ENCODE measurements at places on chromosomes 16 and 17.
A peak's percentile ranks its signal among the peaks of the same experiment; 100 is the strongest.

DNA sequence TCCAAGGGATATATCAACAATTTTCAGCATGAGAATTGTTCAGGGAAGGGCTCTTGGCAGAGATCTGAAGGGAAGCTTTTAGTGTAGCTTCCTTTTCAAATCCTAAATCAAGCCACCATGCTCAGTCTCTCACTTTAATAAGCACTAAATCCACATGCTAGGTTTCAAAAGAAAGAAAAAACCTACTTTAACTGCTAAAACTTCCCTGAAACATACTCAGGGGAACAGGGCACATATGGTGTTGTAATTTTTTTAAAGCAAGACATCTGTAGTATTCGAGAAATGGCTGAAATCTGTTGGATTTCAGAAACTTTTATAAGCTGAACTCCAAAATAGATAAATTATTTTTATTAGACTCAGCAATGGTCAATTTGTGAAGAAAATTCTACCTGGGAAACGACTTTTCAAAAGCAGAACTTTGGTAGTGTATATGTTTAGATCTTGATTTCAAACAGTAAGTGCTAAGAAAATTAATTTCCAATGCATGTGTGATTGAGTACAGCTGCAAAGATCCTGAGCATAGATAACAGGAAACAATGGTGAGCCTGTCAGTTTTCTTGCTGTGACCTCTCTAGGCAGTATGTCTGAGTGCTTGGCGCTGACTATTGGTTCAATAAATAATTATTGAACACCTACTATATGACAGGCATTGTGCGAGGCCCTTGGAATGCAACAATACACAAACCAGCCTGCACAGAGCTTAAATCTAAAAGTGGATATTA is 804.5 kb upstream of the SOX9 start:
- DNase-seq: no peak

- no peak for DNase-seq
Measured at GRCh38 chr17:27538156-27538955, 82.1 kb downstream of the KSR1 start.

- DNase-seq: no peak
Measured at GRCh38 chr17:29718446-29719039, 95.8 kb upstream of the CORO6 start.

GRCh38 chr17:74797824-74798223 is 21.7 kb upstream of the NAT9 start:
- no peak for DNase-seq

DNA sequence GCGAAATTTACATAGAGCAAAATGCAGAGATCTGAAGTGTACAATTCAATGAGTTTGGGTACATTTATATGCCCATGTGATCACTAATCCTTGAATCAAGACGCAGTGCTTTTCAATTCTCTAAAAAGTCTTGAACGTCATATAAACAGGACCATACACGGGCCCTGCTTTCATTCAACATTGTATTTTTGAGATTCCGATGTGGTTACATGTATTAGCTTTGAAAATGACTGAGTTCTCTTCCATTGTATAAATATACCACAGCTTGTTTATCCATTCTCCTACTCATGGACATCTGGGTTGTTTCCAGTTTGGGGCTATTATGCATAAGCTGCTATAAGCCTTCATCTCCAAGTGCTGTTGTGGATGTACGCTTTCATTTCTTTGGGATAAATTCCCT is 45.5 kb downstream of the ZCCHC14 start:
- DNase-seq: no peak

GRCh38 chr16:74271872-74272271 is 24.7 kb upstream of the PSMD7 start:
- no peak for DNase-seq

GRCh38 chr16:24721830-24722238 is 7.6 kb upstream of the TNRC6A start:
- DNase-seq: no peak

- DNase-seq: no peak
Measured at GRCh38 chr16:80468029-80468428, 72.8 kb upstream of the DYNLRB2 start.

- DNase-seq: no peak
Measured at GRCh38 chr17:74392848-74393247, 25.5 kb downstream of the GPR142 start.

DNA sequence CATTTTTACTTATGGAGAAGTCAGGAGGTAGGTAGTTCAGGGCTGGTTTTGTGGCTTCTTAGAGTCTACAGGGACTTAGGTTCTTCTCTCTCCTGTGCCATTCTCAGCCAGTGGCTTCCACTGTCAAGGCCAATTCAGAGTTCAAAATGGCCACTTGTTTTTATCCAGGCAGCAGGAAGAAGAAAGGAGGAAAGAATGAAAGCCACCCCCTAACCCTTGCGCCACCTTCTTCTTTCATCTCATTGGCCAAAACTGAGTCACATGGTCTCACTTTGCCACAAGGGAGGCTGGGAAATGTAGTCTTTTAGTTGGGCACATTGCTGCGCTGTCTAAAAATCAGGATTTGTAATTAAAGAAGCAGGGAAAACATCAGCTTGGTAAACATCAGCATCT is 60.8 kb upstream of the MED9 start:
- no peak for DNase-seq

DNA sequence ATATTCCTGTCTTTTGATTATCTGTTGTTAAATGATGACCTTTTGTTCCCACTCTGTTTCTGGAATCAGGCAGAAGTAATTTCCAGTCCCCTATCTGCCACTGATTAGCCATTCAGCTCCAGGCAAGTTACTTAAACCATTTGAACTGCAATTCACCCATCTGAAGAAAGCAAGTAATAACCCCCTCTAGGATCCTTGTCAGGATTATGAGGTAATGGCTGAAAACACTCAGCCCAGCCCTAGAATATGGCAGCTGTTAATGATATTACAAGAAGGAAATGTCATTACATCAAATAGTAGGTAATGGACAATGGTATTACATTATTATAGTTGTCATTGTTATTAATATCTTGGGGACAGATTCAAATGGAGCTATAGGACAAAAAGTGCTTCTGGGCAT is 16.0 kb upstream of the SLC47A1 start:
- DNase-seq: no peak

DNA sequence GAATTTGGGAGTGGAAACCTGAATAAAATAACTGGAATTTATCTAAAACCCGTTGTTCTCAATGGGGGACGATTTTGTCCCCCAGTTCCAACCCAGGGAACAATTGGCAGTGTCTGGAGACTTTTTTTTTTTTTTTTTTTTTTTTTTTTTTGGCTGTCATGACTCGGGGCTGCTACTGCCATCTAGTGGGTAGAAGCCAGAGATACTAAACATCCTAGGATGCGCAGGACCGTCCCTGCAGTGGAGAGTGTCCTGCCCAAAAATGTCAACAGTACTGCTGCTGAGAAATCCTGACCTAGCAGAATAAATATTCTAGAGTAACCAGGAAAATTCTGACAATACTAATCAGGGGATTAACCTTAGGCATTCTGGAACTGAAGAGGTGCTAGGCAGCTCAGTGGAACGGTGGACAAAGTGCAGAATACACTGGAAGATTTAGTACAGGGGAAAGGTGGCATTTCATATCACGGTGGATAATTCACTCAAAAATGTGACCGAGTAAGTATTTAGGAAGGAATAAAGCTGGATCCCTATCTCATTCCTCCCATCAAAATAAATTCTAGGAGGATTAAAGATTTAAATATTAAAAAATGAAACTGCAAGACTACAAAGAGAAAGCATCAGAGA is 107.6 kb downstream of the SPECC1 start:
- DNase-seq: no peak

- DNase-seq: no peak
Measured at GRCh38 chr17:58829172-58829637, 73.6 kb downstream of the PPM1E start.

GRCh38 chr17:77306790-77307478 is 166.2 kb downstream of the SEC14L1 start:
- no peak for DNase-seq

DNA sequence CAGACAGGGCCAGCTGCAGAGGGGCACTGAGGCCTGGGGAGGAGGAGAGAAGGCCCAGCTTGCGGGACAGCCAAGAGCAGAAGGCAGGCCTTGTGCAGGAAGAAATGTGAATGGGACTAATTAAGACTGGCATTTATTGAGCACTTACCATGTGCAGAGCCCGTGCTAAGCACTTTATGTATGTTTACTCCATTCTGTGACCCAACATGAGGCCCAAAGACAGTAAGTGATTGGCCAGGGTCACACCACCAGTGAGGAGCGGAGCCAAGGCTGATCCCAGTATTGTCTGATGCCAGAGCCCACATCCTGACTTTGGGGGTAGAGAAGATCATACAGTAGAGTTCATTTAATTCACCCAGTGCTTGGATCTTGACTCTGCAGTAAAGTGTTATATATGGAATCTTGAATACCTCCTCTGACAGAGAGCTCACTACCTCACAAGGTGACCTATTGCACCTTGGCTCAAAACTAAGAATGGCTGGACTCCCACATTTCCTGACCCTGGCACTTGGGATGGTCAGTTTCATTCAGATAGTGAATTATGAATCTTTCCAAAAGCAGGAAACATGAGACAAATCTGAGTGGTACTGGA is 13.6 kb downstream of the KATNB1 start:
- no peak for DNase-seq

- DNase-seq: no peak
Measured at GRCh38 chr16:70341600-70341999, 5.1 kb upstream of the DDX19A start.

DNA sequence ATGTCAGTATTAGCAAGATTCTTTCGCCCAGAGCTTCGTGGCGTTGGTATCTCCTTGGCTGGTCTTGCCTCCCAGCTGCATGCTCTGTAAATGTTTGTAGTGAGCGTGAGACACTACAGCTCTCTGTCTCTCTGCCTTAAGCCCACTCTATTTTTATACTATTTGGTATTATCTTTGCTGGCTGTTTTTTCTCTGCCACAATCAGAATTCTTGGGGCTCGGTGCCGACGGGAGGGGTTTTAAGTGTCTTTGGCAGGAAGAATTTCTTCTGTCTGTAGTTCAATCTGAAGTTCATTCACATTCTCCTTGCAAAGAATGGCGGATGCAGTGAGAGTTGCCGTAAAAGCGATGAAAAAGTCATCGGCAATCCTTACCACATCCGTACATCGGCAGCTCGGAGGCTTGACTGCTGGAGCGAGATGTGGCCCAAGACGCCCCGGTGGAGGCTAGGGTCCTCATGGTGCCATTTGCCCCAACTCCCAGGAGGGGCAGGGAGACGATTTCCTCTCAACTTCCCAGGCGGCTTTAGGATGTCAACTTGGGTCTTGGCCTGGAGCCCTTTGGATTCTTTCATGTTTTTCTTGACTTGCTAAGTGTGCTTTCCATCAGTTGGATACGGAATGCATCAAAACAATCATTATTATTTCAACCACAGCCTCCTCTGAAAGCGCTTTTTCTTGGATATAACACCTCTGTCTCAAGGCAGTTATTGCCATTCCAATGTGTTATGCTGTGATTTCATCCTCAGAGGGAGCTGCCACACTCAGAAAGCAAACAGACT is 132.3 kb upstream of the SDK2 start:
- DNase-seq: no peak

GRCh38 chr16:85474621-85475217 is 138.4 kb upstream of the GSE1 start:
- DNase-seq: no peak

DNA sequence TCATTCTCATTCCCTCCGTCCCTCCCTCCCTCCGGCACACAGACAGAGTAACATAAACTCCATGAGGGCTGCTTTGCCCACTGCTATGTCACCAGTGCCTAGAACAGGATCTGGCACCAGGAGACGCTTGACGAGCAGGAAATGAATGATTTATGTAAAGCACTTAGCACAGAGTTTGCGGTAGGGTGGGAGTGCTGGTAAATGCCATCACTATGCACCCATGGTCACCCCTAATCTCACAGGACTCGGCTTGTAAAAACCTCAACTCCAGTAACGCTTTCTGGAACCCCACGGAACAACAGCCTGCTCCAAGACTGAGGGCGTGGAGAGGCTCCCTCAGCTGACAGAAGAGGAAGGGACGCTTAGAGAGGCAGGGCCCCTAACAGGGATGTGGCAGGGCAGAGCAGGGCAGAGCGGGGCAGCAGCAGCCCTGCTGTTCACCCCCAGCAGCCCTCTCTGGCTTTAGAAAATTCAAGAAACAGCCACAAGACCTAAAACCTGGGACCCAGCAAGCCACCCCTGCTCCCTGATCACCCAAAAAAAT is 156.9 kb downstream of the C16orf78 start:
- DNase-seq: peak; percentile 15

GRCh38 chr17:78268191-78268874 is 36.9 kb downstream of the TMEM235 start:
- DNase-seq: peak; percentile 57

- peak; percentile 87 for DNase-seq
Measured at GRCh38 chr17:61416540-61417363, 17.1 kb downstream of the TBX2 start.

DNA sequence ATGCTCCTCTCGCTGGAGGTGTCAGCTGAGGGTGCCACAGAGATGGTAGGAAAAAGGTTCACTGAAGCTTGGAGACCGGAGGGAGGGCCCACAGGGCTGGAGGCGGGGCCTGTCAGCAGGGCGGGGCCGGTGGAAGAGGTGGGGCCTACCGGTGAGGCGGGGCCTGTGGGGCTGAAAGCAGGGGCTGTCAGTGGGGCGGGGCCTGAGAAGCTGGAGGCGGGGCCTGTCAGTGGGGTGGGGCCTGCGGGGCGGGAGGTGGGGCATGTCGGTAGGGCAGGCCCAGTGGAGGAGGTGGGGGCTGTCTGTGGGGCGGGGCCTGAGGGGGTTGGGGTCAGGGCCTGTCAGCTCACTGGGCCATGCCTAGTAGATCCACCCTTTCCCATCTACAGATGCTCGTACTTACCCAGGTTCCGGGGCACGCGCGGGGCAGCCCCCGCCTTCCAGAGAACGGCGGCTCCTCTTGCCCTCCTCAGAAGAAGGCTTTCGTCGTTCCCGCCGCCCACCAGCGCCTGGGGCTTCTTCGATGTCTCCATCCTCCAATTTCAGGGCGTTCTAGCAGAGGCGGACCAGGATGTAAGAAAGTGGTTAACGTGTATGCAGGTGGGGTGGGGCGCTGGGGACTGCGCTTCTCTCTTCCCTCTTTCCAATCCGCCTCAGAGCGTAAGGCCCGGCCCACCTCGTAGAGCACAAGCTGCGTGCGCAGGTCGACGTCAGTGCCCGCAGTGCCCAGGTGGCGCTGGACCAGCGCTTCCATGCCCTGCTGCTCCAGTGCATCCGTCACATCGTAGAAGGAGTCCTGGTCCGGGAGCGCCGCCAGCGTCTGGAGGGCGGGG is 9.8 kb downstream of the TMEM208 start:
- peak; percentile 85 for DNase-seq
